ENCODE measurements at places on chromosomes 3 and 15.

- no peak overlapping the region for H3K4me3 ChIP-seq
- H3K4me1 ChIP-seq: peaks cover 32% of the 10 kb centered on the region
- peaks cover 9% of the 10 kb centered on the region for H3K36me3 ChIP-seq
- no peaks in the 10 kb centered on the region for H3K27me3 ChIP-seq
- ATAC-seq: no peak
- H3K27ac ChIP-seq: no peak overlapping the region
These were observed 2.7 kb upstream of the COX17 start for GRCh38 chr3:119679874-119680273.

GRCh38 chr3:31701286-31701685, 168.6 kb downstream of the STT3B start:
- H3K27ac ChIP-seq: peak overlapping the region; percentile 25
- H3K36me3 ChIP-seq: peaks cover 74% of the 10 kb centered on the region
- peaks cover 27% of the 10 kb centered on the region for H3K4me1 ChIP-seq
- no peak overlapping the region for H3K4me3 ChIP-seq
- ATAC-seq: no peak
- H3K27me3 ChIP-seq: no peaks in the 10 kb centered on the region

GRCh38 chr3:177690306-177690705, 493.0 kb upstream of the TBL1XR1 start:
- no peak overlapping the region for H3K4me3 ChIP-seq
- peaks cover 21% of the 10 kb centered on the region for H3K4me1 ChIP-seq
- H3K36me3 ChIP-seq: no peaks in the 10 kb centered on the region
- no peak overlapping the region for H3K27ac ChIP-seq
- H3K27me3 ChIP-seq: no peaks in the 10 kb centered on the region

DNA sequence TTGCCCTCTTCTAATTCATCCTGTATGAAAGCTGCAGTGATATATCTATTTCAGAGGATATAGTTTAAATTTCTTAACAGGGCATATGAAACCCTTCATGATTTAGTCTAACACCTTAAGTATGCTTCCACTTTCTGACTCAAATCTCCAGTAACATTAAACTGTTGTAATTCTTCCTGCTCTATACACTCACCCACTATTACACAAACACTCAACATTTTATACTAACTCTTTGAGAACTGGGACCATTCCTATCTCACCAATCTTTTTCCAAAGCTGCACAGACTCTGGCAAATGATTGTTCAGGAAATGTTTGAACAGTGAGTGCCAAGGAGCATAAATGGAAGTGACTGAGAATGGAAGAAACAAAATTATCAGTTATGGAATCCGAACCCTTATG, 560.4 kb upstream of the DPPA4 start:
- H3K4me3 ChIP-seq: no peak overlapping the region
- H3K27me3 ChIP-seq: no peaks in the 10 kb centered on the region
- H3K27ac ChIP-seq: no peak overlapping the region
- H3K4me1 ChIP-seq: no peaks in the 10 kb centered on the region
- no peak for ATAC-seq

- peaks cover 15% of the 10 kb centered on the region for H3K4me1 ChIP-seq
- no peak for ATAC-seq
- no peaks in the 10 kb centered on the region for H3K27me3 ChIP-seq
- H3K4me3 ChIP-seq: no peak overlapping the region
These were observed 9.6 kb upstream of the ANXA2 start for GRCh38 chr15:60407415-60407805.
